ENCODE measurements at places on chromosomes 4 and X.

DNA sequence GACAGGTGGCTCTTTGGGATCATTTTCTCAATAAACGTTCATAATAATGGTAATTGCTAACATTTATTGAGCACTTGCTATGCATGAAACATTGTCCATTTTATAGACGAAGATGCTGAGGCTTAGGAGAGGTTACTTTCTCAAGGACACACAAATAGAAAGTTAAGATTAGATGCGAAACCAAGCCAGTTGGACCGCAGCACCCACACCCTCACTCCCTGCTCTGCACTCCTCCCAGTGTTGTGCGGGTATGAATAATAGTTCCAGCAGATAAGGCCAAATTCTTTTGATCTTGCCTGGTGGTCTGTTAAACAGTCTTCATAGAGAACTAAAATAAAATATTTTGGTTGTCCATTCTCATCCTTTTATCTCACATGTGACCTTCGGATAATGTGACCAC is 85.0 kb upstream of the BEND4 start:
- no peak for DNase-seq

GRCh38 chrX:134625315-134625718 is 33.0 kb downstream of the PLAC1 start:
- no peak for DNase-seq

- DNase-seq: no peak
Observed at GRCh38 chr4:107125496-107125895, 89.4 kb upstream of the DKK2 start.

DNA sequence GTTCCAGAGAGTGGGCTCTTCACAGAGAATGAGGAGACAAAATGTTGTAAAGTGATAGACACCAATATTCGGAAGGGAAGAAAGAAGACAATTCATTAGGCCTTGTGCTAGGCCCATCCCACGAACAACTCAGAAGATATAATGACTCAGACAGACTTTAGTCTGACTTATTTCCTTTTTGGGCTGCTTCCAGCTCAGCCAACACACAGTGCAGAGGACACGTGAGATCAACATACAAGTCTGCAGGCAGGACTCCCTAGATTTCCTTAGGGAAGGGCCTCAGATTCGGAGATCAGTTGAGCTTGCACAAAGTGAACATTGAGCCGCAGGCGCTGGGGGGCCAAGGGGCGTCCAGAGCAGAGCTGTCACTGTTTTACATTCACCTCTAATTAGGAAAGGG is 290.7 kb upstream of the TENM3 start:
- no peak for DNase-seq

DNA sequence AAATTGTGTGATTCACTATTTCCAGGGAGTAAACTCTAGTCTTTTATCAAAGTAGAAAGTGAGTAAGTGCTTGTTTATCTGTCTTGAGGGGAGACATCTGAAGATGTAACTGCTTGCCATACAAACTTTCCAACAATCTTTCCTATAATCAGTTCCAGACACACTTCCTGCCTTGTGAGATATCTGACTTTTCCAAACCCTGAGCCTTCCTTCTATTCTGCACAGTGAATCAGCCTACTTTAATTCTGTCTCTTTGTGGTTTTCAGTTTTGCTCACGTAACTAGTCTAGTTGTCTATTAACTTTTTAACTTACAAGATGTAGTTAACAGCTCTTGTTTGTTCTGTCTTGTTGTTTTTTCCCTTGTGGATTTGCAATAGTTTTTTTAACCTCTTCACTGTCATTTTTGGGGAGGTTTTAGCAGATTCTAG is 947.8 kb downstream of the C4orf33 start:
- no peak for DNase-seq

GRCh38 chrX:153818571-153819383 is 11.6 kb downstream of the PDZD4 start:
- no peak for DNase-seq

- no peak for DNase-seq
Observed at GRCh38 chr4:155415662-155416061, 38.9 kb upstream of the MAP9 start.

DNA sequence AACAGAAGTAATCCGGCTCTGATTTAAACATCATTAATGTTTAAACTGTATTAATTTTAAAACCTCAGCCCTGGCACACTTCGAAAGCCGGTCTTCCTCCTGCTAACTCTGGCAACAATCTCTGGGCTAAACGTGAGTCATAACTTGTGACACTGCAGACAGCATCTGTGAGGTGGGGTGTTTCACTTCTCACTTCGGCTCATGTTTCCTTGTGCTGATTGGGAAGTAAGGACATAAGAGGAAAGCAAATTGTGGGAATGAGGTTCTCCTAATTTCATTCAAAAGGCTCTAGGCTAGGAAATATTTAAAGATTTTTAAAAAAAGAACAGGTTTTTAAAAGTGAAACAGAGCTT is 139.9 kb upstream of the USP9X start:
- DNase-seq: no peak

GRCh38 chr4:4735870-4736269 is 123.6 kb upstream of the MSX1 start:
- DNase-seq: no peak

DNA sequence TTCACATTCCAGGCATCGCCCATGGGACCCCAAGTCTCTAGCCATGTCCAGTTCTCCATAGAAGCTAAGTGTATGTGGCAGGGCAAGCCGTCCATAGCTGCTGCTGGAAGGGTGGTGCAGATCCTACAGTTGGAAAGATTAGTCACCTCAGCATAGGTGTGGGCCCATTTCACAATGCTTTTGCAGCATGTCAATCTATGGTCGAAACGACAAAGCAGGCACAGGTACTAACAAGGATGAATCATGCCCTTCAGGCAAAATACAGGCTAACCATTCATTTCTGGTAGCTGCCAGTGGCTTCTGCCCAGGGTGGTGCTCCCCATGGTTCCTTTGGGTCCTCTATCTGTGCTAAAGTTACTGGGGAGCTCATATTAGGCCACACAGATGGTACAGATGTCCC is 225.2 kb downstream of the ADGRL3 start:
- DNase-seq: no peak

GRCh38 chrX:51420610-51421009 is 75.8 kb downstream of the NUDT11 start:
- DNase-seq: no peak

GRCh38 chr4:112510291-112511092 is 5.5 kb downstream of the NEUROG2 start:
- no peak for DNase-seq

DNA sequence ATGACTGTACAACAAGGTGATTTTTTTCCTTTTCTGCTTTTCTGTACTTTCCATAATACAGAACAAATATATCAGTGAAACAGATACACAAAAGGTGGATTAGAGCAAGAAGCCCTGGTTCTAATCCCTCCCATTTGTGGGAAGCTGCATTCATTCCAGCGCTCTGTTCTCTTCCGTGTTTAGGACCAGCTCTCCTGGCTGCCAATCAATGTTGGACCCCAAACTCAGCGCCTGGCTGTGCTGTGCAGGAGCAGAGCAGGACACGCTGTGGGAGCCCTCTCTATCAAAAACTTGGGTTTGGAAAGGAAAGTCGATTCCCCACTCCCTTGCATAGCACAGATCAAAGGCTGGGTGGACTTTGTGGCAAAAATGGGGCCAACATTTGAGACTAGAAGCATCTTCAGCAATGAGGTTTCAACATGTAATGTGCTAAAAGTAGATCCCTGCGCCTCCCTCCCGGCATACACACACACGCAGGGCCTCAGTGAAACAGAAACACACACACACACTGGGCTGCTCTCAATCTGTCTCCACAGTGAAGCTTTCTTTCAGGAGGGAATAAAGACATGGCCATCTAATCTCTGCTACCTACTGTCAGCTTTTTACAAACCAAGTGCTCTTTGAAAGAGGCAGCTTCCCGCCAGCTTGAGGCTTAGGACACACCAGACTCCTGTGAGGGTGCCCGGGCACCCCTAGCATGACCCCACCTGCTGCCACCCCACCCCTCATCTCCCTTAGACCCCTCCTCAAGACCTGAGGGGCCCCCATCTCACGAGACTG is 12.2 kb downstream of the WDR1 start:
- DNase-seq: no peak

- peak; percentile 36 for DNase-seq
Observed at GRCh38 chr4:102625232-102625930, 124.2 kb downstream of the NFKB1 start.

GRCh38 chr4:53763813-53764597 is 172.7 kb upstream of the LNX1 start:
- DNase-seq: no peak

DNA sequence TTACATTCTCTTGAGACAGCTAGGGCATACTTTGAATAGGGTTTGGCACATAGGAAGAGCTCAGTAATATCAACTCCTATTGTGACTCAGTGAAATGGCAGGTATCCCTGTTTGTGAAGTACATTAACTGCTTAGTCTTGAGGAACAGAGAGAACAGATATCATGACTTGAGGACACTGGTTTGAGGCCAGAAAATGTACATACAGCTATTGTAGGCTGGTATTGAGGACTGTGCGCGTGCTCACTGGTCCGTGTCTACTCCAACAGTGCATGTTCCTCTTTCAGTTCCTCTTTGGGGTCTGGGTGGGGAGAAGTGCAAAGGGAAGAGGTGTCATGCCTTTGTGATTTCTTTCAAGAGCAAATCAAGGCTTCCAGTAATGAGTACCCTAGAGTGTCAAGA is 34.6 kb upstream of the TBC1D9 start:
- DNase-seq: no peak

DNA sequence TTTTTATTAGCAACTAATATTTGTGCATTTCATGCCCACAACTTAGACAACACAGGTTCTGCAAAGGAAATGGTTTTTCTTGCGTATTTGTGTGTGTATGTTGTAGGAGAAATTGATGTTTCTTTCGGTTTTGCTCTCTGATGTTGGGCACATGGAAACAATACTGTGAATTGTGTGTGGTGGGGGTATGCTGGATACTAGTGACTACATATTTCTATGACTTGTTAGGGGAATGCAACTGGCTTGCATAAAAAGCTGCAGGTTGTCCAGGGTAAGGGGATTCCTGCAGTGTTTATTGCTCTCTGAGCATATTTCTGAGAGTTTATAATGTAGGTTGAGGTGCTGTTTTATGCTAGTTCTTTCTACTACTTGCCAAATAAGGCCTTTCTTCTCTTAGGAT is 11.6 kb downstream of the DLG3 start:
- DNase-seq: no peak

GRCh38 chrX:1178580-1179057 is 33.8 kb downstream of the CRLF2 start:
- DNase-seq: no peak

DNA sequence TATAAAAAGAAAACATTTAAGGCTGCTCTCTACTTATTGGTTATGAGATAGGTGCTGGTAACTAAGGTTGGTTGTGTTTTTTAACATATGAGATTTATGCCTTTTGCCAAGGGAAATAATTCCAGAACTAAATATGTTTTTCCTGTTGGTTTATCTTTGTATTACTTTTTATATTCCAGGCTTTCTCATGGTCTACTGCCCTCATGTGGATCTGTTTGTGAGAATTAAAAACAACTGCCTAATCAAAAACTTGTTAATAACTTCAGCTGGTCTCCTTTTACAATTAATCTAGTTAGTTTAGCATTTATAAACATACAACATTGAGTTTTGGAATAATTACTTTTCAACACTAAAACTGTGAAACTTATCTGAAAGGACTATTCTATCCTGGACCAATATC is 1208.3 kb downstream of the ADGRL3 start:
- DNase-seq: no peak

DNA sequence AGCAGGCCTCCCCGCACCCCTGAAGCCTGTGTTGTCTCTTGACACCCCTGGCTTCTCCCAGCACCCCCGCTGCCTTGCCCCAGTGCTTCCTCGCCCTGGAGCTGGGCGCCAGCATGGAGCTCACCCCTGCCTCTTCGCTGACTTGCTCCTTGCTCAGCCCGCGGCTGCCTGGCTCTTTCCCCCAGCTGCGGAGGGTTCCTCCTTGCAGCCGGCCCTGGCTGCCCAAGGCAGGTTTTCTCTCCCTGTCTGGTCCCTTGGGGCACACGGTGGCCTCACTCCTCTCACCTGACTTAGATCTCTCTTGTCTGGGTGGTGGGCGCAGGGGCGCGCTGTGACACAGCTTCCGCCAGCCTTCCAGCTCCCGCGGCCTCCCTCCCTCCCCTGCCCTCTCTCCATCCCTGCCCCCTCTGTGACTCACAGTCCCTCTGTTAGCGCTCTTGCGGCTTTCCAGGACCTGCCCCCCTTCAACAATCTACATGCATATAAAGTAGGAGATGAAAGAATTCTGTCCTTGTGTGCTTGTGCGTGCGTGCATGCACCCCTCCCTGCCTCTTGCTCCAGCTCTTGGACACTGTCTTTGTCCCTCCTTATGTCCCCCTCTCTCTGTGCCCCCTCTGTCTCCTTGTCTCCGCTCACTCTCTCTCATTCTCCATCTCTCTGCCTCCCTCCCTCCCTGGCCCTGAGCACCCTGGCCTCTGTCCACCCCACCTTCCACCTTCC is 2.2 kb downstream of the PLXNB3 start:
- no peak for DNase-seq

DNA sequence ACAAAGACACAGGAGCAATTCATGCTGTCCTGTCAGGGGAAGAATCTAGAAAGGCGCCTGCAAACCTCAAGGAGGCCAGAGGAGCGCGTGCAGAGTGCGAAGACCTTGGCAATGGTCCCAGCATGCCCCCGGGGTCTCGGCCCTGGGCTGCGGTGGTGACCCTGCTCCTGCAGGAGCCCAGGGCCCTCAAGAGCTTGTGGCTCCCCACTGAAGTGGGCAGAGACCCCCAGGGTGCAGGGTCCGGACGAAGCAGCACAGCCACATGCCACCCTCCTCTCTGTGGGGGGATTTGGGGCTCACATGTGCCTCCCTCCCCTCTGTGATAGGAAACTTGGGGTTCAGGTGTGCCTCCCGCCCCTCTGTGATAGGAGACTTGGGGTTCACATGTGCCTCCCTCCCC is 39.3 kb downstream of the GAK start:
- no peak for DNase-seq

GRCh38 chrX:119041175-119041574 is 31.6 kb upstream of the CT47C1 start:
- no peak for DNase-seq

DNA sequence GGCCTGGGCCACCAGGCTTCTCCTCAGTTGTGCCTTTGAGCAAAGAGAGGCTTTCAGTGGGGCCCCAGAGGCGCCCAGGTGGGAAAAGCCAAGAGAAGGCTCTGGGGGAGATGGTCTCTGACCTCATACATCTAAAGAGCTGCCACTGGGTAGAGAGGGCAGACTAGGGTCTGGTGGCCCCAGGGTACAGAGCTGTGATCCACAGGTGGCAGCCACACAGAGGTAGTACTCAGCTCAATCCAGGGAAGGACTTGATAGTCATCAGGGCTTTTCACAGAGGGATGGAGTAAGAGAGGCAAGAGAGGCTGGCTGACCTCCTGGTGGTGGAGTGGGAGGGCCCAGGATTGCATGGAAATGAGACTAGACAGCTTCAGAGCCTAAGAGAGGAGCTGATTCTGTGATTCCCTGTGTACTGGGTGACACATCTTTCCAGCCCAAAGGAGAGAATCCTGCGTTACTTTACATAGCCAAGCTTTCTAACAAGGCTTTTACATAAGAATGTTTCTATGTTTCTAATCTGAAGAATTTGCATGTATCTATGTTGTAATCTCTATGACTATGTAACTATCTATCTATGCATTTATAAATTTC is 53.2 kb upstream of the PJA1 start:
- DNase-seq: no peak
